ENCODE measurements at places on chromosomes 6 and 20.
A peak's percentile ranks its signal among the peaks of the same experiment; 100 is the strongest.

DNA sequence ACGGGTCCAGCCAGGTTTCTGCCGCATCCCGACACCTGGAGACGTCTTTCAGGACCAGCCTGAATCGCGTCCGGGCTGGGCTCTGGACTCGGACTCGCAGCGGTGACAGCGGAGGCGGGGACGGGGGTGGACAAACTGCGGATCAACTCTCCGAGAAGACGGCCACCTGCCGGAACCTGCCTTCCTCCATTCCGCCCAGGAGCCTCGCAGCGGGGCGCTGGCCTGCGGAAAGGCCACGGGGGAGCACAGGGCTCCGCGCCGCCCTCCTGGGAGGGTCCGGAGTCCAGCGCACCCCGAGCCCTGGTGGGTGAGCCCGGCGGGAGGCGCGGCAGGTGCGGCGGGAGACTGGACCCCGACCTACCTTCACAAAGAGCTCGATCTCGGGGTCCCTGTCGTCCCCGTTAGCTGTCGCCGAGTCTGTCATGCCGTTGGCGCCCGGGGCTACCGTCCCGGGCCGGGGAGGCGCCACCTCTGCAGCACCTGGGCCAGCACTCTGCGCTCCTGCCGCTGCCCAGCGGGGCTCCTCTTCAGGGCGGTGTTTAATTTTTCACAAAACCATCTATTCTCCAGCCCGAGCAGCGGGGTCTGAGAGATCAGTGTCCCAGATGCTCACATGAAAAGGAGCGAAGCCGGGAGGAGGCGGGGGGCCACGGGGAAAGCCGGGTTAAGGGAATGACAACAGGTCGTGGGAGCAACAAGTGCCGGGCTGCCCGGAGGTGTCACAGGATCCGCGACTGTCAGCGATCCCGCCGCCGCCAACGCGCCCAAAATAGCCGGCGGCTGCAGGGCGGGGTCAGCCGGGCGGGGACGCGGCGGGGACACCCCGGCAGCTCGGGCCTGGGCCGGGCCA lies at the start of gene CLIC5:
Gene CLIC5 (minus strand): TSS at position 742 of the 850 bp plus-strand sequence. CDS start 318 bp downstream, at position 424.
- no peak for DNase-seq

DNA sequence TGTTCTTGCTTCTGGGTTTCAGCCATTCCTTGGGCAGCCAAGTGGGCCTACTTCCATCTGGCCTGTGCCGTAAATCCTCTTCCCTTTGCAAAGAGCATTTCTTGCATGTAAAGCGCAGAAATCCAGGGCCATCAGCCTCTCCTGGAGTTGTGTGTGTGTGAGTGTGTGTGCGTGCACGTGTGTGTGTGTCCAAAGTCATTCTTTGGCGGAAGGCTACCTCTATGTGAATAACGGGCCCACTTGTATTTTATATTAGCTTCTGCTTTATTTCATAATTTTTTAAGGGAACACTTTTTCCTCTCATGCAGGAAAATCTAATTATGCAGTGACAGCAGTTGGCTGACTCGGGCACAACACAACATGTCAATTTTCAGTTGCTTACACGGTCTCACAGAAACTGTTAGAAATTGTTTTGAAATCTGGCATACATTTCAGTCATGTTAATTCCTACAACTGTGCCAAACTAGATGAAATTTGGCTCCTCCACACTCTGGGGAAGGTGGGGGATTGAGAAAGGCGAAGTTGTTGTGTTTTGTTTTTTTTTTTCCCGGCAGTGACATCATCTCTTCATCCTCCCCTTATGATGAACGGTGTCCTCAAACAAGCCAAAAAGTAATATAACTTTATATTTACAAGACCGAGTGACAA lies 223.7 kb upstream of the TSHZ2 start:
- DNase-seq = peak; percentile 27

GRCh38 chr6:131685266-131685780 lies 15.9 kb downstream of the OR2A4 start:
- no peak for DNase-seq

GRCh38 chr6:164167873-164168405 lies 753.4 kb downstream of the QKI start:
- DNase-seq = no peak

- DNase-seq = no peak
Observed at GRCh38 chr6:152836523-152836922, 85.9 kb downstream of the VIP start.

- no peak for DNase-seq
Observed at GRCh38 chr20:5877128-5877527, 73.2 kb downstream of the TRMT6 start.

- no peak for DNase-seq
Observed at GRCh38 chr20:32621071-32621890, 36.1 kb upstream of the NOL4L start.

DNA sequence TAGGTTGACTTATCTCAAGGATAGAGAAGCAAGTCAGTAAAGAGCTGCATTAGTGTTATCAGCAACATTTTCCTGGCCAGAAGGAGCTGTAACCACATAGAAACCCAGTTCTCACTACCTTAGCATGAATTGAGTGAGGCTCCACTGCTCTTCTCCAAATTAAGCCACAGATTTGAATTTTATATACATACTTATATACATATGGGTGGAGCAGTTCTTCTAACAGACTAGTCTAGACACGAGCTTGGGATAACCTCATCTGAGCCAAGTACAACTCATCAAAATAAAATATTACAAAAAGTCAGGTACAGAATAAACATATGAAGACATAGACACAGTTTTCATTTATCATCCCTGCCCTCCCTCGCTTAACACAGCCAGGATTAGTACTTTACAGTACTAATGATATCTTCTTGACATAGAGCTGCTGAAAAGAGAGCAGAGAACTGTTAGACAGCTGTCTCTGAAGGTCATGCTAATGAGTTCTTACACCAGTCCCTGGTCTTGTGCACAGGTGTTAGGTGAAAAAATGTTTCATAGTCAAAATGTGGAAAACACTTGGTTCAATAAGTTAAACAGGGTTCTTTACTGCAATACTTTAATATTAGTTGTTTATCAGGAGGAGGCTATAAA lies 147.4 kb upstream of the HTR1E start:
- no peak for DNase-seq

Data from fibroblast of skin of right quadriceps (primary cell).